ENCODE measurements at places on chromosomes 6 and 20.

- no peaks in the 10 kb centered on the region for H3K27me3 ChIP-seq
- peak overlapping the region; percentile 91 for H3K27ac ChIP-seq
- H3K4me3 ChIP-seq: peak overlapping the region; percentile 91
- H3K4me1 ChIP-seq: peaks cover 34% of the 10 kb centered on the region
These were observed 2.7 kb upstream of the TRERF1 start for GRCh38 chr6:42454428-42454791.

GRCh38 chr20:889106-889505 is 27.0 kb downstream of the ANGPT4 start:
- H3K27me3 ChIP-seq: no peaks in the 10 kb centered on the region
- DNase-seq: no peak
- H3K4me3 ChIP-seq: no peak overlapping the region
- peaks cover 10% of the 10 kb centered on the region for H3K4me1 ChIP-seq

- H3K4me1 ChIP-seq: no peaks in the 10 kb centered on the region
- no peak for DNase-seq
- no peak overlapping the region for H3K27ac ChIP-seq
- no peaks in the 10 kb centered on the region for H3K27me3 ChIP-seq
- peaks cover 7% of the 10 kb centered on the region for H3K36me3 ChIP-seq
These were observed 50.4 kb upstream of the TMEM181 start for GRCh38 chr6:158509465-158509864.

- no peaks in the 10 kb centered on the region for H3K27me3 ChIP-seq
- no peak overlapping the region for H3K27ac ChIP-seq
- no peak overlapping the region for H3K4me3 ChIP-seq
- no peaks in the 10 kb centered on the region for H3K36me3 ChIP-seq
These were observed 483.4 kb upstream of the FLRT3 start for GRCh38 chr20:14820771-14821170.

- H3K27me3 ChIP-seq: no peaks in the 10 kb centered on the region
- H3K36me3 ChIP-seq: no peaks in the 10 kb centered on the region
- H3K27ac ChIP-seq: peak overlapping the region; percentile 21
These were observed 92.0 kb downstream of the ATXN1 start for GRCh38 chr6:16669227-16669626.

GRCh38 chr6:41699063-41699462 is 36.3 kb downstream of the TFEB start:
- H3K27me3 ChIP-seq: no peaks in the 10 kb centered on the region
- H3K36me3 ChIP-seq: no peaks in the 10 kb centered on the region
- H3K27ac ChIP-seq: peak overlapping the region; percentile 79

DNA sequence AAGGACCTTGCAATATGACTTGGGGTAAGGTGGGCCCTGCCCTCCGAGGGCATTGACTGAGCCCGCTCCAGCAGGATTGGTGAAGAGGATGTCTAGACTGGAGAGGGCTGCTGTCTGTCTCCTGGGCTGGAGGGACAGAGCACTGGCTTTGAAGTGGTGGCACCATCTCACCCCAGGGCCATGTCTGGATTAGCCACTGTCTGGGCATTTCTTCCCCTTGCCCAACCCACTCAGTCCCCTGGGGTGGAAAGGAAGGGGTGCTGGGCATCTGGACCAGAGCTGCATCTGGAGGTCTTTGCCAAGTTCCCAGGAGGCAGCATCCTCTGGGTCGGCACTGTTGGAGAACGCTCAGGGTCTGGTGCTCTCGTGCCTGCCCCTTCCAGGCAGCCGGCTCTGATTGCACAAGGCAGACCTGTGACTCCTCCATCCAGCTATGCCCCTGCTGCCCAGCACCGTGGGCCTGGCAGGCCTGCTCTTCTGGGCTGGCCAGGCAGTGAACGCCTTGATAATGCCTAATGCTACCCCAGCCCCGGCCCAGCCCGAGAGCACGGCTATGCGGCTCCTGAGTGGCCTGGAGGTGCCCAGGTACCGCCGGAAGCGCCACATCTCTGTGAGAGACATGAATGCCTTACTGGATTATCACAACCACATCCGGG is at the start of gene R3HDML:
Gene R3HDML, plus strand, starts transcription at position 319 of the 656 bp plus-strand sequence. Its CDS starts 115 bp downstream, at position 434.
- no peaks in the 10 kb centered on the region for H3K36me3 ChIP-seq
- no peak for DNase-seq
- no peak within 1 kb of the TSS for H3K27ac ChIP-seq

GRCh38 chr6:122861594-122861993 is 72.5 kb downstream of the SMPDL3A start:
- H3K4me1 ChIP-seq: no peaks in the 10 kb centered on the region
- H3K4me3 ChIP-seq: no peak overlapping the region
- no peak for DNase-seq
- no peak overlapping the region for H3K27ac ChIP-seq
- H3K27me3 ChIP-seq: peaks cover 3% of the 10 kb centered on the region
- no peaks in the 10 kb centered on the region for H3K36me3 ChIP-seq

DNA sequence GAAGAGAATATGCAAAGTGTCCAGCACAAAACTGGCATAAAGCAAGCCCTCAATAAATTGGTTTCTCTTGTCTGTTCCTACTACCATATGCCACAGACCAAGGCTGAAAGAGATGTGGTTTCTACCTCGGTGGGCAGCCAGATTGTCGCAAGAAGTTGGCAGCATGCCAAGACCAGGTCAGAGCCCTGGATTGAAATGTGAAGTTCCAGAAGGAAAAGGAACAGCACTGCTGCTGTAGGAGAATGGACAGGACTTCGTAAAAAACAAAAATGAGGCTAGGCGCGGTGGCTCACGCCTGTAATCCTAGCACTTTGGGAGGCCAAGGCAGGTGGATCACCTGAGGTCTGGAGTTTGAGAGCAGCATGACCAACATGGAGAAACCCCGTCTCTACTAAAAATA is 22.1 kb downstream of the MRPL14 start:
- H3K27ac ChIP-seq: peak overlapping the region; percentile 74
- H3K36me3 ChIP-seq: peaks cover 30% of the 10 kb centered on the region
- H3K27me3 ChIP-seq: no peaks in the 10 kb centered on the region
- DNase-seq: no peak

GRCh38 chr6:36368921-36369865 is 18.3 kb downstream of the ETV7 start:
- DNase-seq: no peak
- H3K4me1 ChIP-seq: peaks cover 3% of the 10 kb centered on the region
- no peak overlapping the region for H3K4me3 ChIP-seq
- H3K27me3 ChIP-seq: peaks cover 16% of the 10 kb centered on the region
- H3K36me3 ChIP-seq: no peaks in the 10 kb centered on the region

DNA sequence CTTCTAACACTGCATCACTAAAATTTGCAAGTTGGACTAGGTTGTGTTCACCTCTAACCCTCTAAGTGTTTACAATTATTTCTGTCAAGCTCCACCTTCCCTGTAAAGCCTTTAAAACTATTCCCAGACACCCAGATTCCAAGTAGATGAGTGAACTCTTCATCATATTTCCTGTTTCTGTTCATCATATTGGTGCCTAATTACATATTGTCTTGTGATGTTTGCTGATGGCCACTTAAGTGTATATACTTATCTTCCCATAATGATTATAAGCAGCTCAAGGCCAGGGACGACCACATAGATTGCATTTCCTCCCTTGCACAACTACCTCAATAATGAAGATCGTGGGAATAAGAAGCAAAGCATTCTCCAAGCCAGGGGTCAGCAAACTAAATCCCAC is 16.8 kb downstream of the TNFRSF21 start:
- H3K4me3 ChIP-seq: no peak overlapping the region
- H3K4me1 ChIP-seq: no peaks in the 10 kb centered on the region
- no peak overlapping the region for H3K27ac ChIP-seq
- DNase-seq: no peak

- H3K4me3 ChIP-seq: no peak overlapping the region
- H3K27ac ChIP-seq: no peak overlapping the region
- no peak for DNase-seq
- H3K36me3 ChIP-seq: no peaks in the 10 kb centered on the region
- H3K4me1 ChIP-seq: no peaks in the 10 kb centered on the region
These were observed 28.6 kb upstream of the SPO11 start for GRCh38 chr20:57301026-57301425.

DNA sequence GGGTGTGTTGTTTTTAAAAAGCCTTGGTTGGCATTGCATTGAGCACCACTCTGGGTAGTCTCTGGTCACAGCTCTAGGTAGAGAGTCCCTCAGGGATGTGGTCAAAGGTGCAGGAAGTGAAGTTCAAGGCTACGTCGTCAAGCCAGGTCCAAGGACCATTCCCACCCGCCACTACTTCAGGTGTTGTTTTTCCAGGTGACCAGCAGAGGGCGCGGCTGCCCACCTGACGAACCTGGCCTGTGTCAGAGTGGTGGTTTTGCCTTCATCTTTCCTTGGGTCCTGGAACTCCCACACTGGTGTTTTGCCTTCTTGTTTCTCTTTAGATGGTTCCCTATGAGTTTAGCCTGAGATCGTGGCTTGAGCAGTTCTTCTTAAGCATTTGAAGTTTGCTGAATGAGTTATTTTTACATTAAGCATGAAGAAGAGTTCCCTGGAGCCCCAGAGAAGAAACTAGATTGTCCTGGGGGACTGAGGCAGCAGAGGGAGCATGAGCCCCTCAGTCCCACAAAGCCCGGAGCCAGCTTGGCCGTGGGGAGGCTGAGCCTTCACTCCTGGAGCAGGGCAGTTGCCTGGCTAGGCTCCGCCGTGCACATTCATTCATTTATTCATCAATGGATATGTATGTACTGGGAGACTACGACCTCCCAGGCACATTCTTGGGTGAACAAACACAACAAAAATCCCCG is 5.6 kb upstream of the PHACTR3 start:
- peaks cover 32% of the 10 kb centered on the region for H3K27me3 ChIP-seq
- no peaks in the 10 kb centered on the region for H3K4me1 ChIP-seq
- no peak overlapping the region for H3K4me3 ChIP-seq
- no peak for DNase-seq
- H3K27ac ChIP-seq: no peak overlapping the region

- peaks cover 44% of the 10 kb centered on the region for H3K4me1 ChIP-seq
- DNase-seq: no peak
- no peak overlapping the region for H3K4me3 ChIP-seq
- H3K27ac ChIP-seq: peak overlapping the region; percentile 12
- H3K27me3 ChIP-seq: no peaks in the 10 kb centered on the region
These were observed 1.7 kb downstream of the STXBP5 start for GRCh38 chr6:147205690-147206600.

DNA sequence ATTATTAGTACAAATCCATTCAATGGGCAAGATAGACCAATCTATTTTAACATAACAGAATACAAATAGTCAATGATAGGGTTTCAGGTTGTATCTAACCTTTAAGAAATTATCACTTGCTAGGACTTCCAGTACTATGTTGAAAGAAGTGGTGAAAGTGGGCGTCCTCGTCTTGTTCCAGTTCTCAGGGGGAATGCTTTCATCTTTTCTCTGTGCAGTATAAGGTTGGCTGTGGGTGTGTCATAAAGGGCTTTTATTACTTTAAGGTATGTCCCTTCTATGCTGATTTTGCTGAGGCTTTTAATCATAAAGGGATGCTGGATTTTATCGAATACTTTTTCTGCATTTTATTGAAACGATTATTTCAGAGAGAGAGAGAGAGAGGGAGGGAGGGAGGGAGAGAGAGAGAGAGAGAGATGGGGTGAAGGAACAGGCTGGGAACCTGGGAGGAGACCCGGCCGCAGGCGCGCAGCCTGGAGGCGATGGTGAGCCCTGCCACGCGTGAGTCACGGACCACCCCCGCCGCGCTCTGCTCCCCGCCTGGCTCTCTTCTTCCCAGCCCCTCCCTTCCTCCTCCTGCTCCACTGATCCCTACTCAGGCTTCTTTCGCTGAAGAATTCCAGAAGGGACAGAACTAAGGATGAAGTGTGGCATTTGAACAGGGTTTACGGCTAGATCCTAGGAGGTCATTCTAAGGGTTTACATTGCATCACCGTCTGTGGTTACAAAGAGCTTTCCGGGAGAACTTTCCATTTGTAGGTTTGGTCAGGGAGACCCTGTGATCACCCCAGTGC is 45.5 kb upstream of the HLA-E start:
- DNase-seq: no peak
- no peaks in the 10 kb centered on the region for H3K27me3 ChIP-seq
- no peaks in the 10 kb centered on the region for H3K4me1 ChIP-seq
- H3K27ac ChIP-seq: no peak overlapping the region
- no peak overlapping the region for H3K4me3 ChIP-seq

DNA sequence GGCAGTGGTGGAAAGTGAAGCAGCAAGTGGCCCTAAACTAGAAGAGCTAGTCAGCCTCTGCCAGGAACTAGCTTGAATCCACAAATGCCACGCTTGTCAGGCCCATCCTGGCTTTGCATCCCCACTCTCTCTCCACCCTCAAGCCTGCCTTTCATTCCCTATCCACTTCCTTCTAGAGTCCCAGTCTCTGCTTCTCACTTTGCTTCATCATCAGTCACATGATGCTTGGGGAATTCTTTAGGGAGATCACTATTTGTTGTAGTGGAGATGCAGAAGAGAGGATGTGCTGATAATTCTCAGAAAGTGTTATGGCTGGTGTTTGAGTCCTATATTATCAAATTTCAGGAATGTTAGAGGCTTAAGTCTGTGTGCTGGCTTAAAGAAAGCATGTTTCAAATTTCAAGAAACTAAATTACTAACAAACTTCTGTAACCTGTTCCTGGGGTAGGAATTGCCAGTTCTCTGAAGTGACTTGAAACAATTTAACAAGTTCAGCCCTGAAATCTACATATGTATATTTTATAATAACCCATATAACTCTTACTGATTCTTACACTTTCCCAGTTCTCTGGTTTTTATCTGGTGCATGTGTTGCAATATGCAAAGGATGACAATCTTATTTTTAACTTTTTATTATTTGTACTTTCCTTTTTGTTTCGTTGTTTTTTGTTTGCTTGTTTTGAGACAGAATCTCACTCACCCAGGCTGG is 7.5 kb downstream of the TRIM39 start:
- no peak for DNase-seq
- H3K4me1 ChIP-seq: no peaks in the 10 kb centered on the region
- no peaks in the 10 kb centered on the region for H3K27me3 ChIP-seq

DNA sequence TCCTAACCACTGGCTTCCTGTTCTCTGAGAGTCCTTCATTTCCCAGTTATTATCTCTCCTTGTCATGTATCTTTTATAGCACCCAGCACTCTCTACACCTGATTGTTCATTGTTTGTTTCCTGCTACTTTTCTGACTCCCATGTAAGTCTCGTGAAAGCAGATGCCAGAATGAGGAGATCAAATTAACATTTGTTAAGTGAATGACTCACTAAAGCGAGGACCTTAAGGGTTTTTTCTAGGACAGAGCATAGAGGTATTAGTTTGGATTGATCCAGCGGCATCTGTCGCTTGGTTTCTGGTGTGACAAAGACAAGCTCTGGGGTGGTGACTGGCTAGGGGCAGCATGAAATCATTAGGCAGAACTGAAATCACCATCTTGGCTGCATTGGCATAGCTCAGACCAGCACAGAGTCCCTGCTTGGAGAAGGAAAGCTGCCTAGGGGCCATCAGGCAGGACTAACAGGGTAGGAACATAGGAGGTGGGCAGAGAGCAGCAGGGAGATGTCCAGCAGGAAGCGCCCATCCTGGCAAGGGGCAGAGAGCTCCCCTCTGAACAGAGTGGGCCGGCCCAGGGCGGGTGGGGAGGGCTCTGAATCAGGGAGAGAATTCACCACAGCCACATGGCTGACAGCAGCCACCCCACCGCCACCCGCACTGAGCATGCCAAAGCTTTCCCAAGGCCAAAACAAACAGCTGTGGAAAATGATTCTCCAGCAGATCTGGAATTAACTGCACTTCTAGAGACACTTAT is 97.1 kb upstream of the CEP85L start:
- peaks cover 41% of the 10 kb centered on the region for H3K4me1 ChIP-seq
- no peaks in the 10 kb centered on the region for H3K36me3 ChIP-seq
- no peak overlapping the region for H3K27ac ChIP-seq
- H3K27me3 ChIP-seq: no peaks in the 10 kb centered on the region
- peak; percentile 19 for DNase-seq

- no peaks in the 10 kb centered on the region for H3K27me3 ChIP-seq
- DNase-seq: no peak
- H3K4me3 ChIP-seq: no peak overlapping the region
- no peaks in the 10 kb centered on the region for H3K4me1 ChIP-seq
- no peaks in the 10 kb centered on the region for H3K36me3 ChIP-seq
These were observed 102.2 kb downstream of the UNC5CL start for GRCh38 chr6:40936818-40937251.
